ENCODE measurements at places on chromosomes 2 and 18.
A peak's percentile ranks its signal among the peaks of the same experiment; 100 is the strongest.

DNA sequence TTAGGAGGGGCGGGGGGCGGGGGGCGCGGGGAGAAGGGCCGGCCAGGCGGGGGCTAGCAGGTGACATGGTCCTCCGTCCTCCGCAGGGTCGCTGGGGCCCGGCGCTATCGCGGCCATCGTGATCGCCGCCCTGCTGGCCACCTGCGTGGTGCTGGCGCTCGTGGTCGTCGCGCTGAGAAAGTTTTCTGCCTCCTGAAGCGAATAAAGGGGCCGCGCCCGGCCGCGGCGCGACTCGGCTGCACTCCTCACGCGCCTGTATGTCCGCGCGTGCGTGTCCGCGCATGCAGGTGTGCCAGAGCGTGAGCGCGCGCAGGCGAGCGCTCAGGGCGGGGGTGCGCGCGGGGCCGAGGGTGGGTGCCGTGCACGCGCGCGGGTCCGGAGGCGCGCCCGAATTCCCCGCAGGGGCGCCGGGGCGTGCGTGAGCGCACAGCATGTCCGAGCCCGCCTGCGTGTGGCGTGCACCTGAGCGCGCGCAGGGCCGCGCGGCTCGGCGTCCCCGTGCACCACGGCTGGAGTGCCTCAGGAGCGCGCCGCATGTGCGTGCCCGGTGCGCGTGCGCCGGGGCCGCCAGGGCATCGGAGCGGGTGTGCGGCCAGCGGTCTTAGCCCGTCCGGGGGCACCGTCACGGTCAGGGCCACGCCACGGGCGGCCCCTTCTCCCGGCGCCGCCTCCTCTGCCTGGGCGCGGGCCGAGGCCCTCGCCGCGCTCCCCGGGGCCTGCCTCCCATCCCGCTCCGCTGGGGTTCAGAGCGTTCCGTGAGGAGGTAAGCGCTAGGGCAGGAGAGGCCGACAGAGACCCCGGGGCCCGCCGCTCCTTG is 6.3 kb downstream of the SNORC start:
- peaks cover 89% of the 10 kb centered on the region for H3K4me1 ChIP-seq
- no peak for DNase-seq

- no peak overlapping the region for H3K4me3 ChIP-seq
- peaks cover 23% of the 10 kb centered on the region for H3K27me3 ChIP-seq
- no peaks in the 10 kb centered on the region for H3K36me3 ChIP-seq
- peak; percentile 68 for DNase-seq
Observed at GRCh38 chr2:10493634-10494281, 45.6 kb upstream of the ODC1 start.

DNA sequence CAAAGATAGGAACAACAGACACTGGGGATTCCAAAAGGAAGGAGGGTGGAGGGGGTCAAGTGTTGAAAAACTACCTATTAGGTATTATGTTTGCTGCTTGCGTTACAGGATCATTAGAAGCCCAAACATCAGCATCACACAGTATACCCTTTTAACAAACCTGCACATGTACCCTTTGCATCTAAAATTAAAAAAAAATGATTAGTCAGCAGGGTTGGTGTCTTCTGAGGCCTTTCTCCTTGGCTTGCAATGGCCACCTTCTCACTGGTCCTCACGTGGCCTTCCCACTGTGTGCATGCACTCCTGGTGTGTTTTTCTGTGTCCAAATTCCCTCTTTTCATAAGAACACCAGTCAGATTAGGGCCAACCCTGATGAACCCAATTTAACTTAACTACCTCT is 5.6 kb upstream of the IMPA2 start:
- H3K36me3 ChIP-seq, result no peaks in the 10 kb centered on the region
- H3K27ac ChIP-seq, result no peak overlapping the region
- peaks cover 28% of the 10 kb centered on the region for H3K4me1 ChIP-seq
- no peaks in the 10 kb centered on the region for H3K27me3 ChIP-seq
- DNase-seq, result no peak

DNA sequence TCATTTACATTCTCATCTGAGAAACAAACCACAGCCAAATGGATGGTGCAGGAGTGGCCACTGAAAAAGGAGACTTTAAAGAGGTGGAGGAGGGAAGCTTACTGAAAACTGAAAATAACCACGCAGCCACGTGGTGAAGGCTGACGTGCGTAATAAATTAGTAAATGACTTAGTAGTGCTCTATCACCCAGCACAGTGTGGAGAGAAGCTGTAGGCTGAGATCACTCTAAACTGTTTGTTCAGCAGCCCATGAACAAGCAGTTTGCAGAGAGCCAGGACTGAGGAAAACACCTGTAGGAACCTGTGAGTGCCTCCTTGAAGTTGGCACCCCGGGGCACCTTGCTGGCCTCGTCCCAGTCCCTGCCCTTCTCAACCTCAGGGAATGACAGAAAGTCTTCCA is 193.0 kb downstream of the TXNL1 start:
- H3K27ac ChIP-seq, result no peak overlapping the region
- H3K36me3 ChIP-seq, result no peaks in the 10 kb centered on the region
- no peak overlapping the region for H3K4me3 ChIP-seq
- H3K4me1 ChIP-seq, result no peaks in the 10 kb centered on the region

DNA sequence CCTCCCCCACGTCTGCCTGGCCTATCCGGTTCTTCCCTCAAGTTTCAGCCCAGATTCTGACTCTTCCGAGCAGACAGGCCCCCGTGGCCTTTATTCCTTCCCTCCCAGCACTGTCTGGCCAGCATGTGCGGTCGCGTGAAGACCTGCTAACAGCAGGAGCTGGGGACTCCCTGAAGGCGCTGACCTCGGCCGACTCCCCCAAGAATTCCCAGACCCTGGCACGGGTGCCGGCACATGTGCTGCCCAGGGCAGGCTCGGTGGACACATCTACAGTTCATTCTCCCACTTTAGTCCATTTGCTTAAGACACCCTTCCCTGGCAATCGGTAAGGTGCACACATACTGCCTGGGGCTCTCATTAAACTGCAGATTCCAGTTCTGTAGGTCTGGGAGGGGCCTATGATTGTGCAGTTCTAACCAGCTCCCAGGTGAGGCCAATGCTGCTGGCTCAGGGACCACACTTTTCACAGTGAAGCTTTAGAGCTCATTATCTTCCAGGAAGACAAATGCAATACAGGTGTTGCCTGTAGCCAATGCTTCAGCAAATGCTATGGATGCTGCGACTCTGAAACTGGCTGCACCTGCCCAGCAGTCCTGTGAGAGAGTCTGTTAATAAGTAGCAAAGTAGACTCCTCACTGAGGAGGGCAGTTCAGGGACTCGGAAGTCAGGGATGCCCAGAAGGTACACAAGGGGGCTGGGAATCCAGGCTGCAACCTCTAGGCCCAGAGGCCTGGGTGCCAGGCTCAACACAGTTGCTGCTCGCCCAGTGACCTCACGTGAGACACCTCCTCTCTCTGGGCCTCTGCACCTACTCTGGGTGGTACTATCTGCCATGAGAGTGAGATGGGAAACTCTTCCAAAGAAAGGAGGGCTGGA is 45.4 kb upstream of the TAF1B start:
- peaks cover 2% of the 10 kb centered on the region for H3K27me3 ChIP-seq
- peaks cover 80% of the 10 kb centered on the region for H3K4me1 ChIP-seq
- no peaks in the 10 kb centered on the region for H3K36me3 ChIP-seq
- DNase-seq, result peak; percentile 57
- H3K27ac ChIP-seq, result no peak overlapping the region

DNA sequence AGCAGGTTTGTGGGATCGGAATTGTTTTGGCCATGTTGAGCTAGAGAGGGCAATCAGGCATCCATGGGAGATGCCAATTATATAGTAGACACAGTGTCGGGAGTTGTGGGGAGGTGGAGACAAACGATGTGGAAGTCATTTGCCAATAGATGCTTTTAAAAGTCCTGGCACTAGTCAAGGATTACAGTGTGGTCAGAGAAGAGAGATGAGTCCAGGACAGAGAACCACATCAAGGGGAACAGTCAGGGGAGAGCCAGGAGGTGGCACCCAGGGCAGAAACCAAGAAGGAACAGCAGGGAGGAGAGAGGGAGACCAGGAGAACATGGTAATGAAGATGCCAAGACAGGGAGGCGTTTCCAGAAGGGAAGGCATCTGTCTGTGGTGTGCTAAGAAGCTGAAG is 81.2 kb downstream of the ARL4C start:
- H3K27me3 ChIP-seq, result no peaks in the 10 kb centered on the region
- H3K27ac ChIP-seq, result no peak overlapping the region
- H3K36me3 ChIP-seq, result no peaks in the 10 kb centered on the region

DNA sequence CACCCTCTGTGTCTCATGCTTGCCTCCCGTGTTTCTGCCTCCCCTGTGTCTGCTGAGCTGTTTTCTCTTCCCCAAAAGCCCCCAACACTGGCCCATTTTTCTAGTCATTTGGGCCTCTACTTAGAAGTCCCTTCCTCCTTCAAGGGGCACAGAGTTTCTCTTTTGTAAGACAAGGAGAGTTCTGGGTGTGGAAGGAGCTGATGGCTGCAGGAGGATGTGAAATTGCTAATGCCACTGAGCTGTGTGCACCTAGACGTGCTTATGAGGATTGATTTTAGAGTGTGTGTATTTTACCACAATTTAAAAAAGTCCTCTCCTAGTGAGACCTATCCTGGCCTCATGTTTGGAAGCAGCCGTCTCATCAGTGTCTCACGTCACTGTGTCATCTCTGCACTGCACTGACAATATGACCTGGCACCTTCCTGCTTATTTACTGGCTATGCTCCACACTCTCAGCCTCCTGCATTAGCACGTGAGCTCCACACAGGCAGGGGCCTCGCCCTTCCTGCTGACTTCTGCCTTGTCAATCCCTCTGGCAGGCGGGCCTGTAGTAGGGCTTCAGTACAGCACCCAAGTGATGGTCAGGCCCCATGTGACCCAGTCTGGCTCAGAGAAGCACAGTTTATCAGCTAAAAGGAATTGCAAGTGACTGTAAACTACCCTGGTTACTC is 8.0 kb upstream of the MBP start:
- peaks cover 25% of the 10 kb centered on the region for H3K27me3 ChIP-seq
- DNase-seq, result no peak
- peaks cover 13% of the 10 kb centered on the region for H3K4me1 ChIP-seq

GRCh38 chr2:200324362-200324761 is 17.9 kb downstream of the SPATS2L start:
- peak overlapping the region; percentile 4 for H3K27ac ChIP-seq
- H3K4me1 ChIP-seq, result peaks cover 85% of the 10 kb centered on the region

DNA sequence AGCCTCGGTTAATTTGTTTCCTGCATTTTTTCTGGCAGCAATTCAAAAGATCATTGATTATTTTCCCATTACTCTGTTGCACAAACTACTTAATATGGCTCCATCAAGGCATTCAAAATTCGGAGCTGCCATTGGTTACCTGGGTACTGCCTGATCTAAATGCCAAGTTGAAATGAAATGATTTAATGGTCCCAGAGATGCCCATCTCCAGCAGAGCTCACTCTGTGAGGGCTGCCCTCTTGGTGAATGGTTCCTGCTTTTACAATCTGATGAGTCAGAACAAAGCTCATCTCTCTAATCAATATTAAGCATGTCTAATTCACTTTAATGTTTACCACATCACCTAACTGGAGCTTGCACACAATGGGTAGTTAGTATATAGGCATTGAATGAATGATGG is 126.1 kb downstream of the CTNNA2 start:
- no peak overlapping the region for H3K27ac ChIP-seq
- DNase-seq, result no peak
- H3K4me1 ChIP-seq, result no peaks in the 10 kb centered on the region
- H3K36me3 ChIP-seq, result no peaks in the 10 kb centered on the region
- H3K4me3 ChIP-seq, result no peak overlapping the region
- H3K27me3 ChIP-seq, result no peaks in the 10 kb centered on the region

DNA sequence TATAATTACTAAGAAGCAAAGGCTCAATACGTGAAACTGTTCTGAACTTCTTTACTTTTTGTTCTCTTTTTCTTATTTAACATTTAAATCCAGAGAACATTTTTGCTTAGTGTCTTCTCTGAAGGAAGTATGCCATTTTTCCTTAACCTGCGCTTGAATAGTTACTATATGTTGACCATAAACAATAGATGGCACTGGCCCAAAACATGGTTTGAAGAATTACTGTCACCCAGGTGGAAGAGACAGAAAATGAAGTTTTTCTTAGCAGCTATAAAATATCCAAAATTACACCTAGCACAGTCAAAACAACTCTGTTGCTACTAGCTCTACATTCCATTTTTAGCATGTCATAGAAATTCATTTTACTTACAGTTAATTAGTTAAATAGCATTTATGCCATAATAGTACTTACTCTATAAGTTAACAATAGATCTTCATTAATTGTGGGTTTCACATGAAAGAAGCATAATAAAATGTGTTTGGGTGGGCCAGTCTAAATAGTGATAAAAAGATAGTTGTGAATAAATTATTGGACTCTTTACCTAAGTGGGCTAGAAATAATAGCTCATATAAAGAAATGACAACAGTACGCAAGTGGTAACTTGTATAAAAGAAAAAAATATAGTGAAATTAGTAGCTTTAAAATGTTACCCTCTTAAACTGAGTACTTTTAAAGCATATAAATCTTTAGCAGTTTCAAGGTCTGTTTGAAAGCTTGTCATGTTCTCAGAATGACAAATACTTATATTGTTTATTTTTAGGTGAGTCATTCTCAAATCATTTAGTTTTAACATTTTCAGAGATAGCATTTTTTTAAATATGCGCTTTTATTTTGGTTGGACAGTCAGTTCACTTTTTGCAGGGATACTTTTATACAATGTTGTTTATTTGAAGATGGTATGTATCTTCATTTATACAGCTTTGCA is 3.7 kb downstream of the ETAA1 start:
- peaks cover 25% of the 10 kb centered on the region for H3K36me3 ChIP-seq
- peaks cover 29% of the 10 kb centered on the region for H3K4me1 ChIP-seq
- no peaks in the 10 kb centered on the region for H3K27me3 ChIP-seq
- no peak overlapping the region for H3K4me3 ChIP-seq

- no peaks in the 10 kb centered on the region for H3K27me3 ChIP-seq
- H3K27ac ChIP-seq, result no peak overlapping the region
- H3K36me3 ChIP-seq, result 0 out of 2 replicates have a peak, but pooled peaks cover 1% of the 10 kb centered on the region
- no peak for DNase-seq
- H3K4me1 ChIP-seq, result no peaks in the 10 kb centered on the region
- no peak overlapping the region for H3K4me3 ChIP-seq
Observed at GRCh38 chr2:232315049-232315922, 63.3 kb upstream of the ALPP start.

- no peak overlapping the region for H3K27ac ChIP-seq
- H3K36me3 ChIP-seq, result no peaks in the 10 kb centered on the region
- no peak for DNase-seq
- no peaks in the 10 kb centered on the region for H3K27me3 ChIP-seq
Observed at GRCh38 chr18:54717673-54718407, 110.4 kb upstream of the RAB27B start.

DNA sequence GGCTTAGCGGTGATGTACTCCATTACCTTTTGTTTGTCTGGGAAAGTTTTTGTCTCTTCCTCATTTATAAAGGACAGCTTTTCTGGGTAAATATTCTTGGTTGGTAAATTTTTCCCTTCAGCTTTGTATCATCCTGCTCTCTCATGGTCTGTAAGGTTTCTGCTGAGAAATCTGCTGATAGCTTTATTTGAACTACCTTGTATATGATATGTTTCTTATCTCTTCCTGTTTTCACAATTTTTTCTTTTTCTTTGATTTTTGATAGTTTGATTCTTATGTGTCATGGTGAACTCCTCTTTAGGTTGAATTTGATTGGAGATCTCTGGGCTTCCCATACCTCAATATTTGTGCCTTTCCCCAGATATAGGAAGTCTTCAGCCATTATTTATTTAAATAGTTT is 44.7 kb downstream of the MSTN start:
- H3K36me3 ChIP-seq, result no peaks in the 10 kb centered on the region
- no peaks in the 10 kb centered on the region for H3K4me1 ChIP-seq
- no peak overlapping the region for H3K4me3 ChIP-seq

- H3K27ac ChIP-seq, result no peak overlapping the region
- no peaks in the 10 kb centered on the region for H3K36me3 ChIP-seq
- peaks cover 7% of the 10 kb centered on the region for H3K4me1 ChIP-seq
- no peak for DNase-seq
- peaks cover 1% of the 10 kb centered on the region for H3K27me3 ChIP-seq
Observed at GRCh38 chr2:98917031-98917471, 19.0 kb downstream of the CRACDL start.
